ENCODE measurements at places on chromosomes 2 and 18.

DNA sequence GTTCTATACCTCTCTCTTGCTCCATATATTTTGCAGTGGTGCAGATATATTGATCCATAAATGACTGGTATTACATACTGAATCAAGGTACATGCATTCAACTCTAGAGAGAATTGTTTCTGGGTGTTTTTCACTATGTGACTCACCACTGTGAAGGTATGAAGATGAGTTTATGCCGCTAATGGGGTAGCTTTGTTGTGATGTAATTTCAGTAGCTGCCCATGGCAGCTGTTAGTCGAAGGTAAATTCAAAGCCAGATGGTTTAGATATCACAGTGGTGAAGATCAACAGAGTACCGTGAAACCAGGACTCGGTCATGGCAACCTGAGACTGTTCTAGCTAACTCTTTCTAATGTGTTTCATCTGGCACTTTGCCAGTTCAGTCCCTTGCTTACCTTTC is 50.4 kb downstream of the PKP4 start:
- no peak for DNase-seq

DNA sequence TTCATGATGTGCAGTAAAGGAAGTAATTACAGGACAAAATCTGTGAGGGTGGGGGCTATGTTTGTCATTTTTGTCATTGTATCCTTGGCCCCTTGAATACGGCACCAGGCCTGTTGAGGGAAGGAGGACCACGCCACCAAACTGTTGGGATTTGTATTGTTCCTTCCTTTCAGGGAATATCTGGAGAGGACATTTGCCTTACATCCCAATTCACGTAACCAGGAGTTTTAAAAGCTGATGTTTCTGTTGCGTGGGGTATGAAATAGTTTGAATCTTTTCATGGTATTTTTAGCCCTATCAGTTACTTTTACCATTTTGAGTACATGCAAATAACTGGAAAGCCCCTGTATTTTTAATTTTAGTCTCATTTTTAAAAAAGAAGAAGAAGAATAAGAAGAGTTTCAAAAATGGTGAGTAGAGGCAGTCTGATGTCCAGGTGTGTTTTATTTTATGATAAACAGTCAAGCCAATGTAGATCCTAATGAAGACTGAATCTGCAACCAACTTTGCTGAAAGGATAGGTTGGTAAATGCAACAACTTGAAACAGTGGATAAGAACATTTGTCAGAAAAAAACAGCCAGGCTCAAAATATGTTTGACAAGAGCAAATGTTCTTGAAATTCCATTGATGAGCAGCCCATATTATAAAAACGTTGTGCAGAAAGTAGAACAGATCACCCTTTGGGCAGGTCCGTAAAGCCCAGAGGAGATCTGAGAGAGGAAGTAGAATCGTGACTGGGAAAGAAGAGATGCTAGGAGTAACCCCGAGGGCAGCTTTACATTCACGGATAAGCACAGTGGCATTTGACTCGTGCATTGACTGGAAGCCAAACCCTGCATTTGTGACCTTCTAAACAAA is 54.5 kb downstream of the RASGRP3 start:
- DNase-seq, result peak; percentile 44

- no peak for DNase-seq
These were observed 186.5 kb upstream of the HS6ST1 start for GRCh38 chr2:128505150-128505490.

- no peak for DNase-seq
These were observed 141.9 kb upstream of the ID2 start for GRCh38 chr2:8539743-8540551.

GRCh38 chr2:202965810-202966460 is 48.7 kb upstream of the NBEAL1 start:
- peak; percentile 63 for DNase-seq

DNA sequence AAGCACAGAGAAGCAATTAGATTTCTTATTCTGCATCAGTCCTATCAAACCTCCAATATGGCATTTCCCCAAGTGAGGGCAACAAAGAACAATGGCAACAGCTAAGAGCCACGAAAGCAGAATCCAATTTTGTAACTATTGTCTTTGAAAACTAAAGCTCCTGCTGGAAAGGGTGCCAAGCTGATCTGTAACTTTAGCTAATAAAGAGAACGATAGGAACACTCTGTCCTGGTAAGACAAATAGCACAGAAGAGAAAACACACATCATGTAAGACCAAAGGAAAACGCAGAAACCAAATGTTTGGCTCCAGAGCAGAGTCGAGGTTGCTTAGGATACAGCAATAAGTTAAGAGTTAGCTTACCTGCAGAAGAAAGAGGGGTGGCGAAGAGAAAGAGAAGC is 160.5 kb downstream of the STK39 start:
- no peak for DNase-seq

DNA sequence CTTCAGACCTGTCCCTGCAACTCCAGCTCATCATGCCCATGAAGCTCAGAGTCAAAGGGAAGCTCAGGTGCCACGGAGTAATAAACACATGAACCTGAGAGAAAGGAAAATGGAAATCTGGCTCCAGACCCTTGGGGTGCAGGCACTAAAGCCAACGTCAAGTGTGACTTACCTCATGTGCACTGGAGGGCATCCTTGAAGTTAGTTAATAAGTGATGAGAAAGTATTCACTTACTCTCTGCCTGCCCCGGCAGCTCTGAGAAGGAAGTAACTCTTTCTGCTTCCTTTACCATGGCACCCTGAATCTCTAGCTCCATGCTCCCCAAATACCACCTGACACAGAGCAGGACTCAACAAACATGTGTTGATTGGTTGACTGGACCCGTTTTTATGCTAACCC is 21.4 kb upstream of the AGAP1 start:
- no peak for DNase-seq

GRCh38 chr2:86453836-86454235 is 12.7 kb downstream of the KDM3A start:
- peak; percentile 57 for DNase-seq

GRCh38 chr18:79440316-79441110 is 44.8 kb downstream of the NFATC1 start:
- no peak for DNase-seq

- DNase-seq, result no peak
These were observed 357.3 kb downstream of the ZEB2 start for GRCh38 chr2:144162652-144163051.

DNA sequence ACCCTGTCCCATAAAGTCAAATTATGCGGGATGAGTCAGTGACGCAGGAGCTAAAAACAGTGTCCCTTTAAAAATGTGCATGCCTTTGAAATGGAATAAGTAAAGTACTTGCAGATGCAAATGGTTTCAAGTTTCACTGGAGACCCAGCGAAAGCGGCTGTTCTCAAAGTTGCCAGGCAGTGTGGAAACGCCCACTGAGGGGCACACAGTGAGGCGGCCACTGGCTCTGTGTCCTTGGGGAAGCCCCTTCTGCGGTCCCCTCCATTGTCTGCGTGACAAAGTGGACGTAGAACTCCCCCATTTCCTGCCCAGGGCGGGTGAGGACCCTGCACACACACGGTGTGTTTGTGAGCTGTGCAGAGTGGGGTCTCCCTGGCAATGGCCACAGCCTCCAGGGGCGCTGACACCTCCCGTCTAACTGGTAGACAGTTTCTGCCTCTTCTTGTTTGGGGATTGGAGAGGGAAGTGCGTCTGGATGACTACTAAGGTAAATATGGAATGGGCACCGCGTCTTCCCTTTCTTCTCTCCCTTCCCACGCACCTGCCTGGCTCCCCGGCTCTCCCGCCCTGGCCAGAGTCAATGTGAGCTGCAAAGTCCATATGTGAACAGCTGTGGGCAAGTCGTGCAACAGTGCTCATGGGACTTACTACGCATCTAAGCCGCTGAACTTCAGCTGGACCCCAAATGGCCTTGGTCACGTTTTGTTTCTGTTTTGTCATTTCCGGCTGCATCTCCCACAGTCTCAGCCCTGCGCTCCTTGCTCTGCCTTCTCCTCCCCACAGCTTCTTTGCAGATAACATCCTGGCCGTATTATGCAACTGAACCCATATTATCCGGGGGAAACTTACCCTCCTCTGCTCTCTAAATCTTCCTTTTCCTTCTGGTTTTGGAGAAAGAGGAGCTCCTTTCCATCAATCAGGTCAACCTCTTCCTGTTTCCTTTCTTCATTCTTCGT is 33.7 kb upstream of the ZNF516 start:
- peak; percentile 83 for DNase-seq

DNA sequence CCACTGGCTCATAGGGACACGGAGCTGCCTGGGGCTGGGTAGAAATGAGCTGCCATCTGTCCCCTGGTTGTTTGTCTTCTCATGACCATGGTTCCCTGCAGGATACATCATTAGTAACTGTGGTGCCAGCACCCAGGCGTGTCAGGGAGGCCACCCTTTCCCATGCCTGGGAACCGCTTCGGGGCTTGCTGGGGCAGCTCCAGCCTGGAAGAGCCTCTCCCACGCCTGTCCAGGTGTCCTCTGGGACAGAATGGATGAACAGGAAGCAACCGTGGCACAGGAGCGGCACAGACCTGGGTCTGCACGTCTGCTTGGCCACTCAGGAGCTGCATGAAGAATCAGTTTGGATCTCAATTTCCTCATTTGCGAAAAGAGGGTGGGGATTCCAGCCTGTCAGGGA is 34.8 kb downstream of the SDC1 start:
- DNase-seq, result no peak

DNA sequence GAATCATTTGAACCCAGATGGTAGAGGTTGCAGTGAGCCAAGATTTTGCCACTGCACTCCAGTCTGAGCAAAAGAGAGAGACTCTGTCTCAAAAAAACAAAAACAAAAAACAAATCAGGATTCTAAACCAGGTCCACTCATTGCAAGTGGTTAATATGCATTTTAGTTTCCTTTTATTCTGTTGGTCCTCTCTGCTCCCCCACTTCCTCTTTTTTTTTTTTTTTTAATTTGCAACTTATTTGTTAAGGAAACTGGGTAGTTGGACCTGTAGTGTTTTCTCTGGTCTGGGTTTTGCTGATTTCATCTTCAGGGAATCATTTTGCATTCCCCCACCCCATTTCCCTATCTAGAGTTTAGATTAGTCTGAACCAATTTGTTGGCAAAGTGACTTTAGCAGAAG is 14.0 kb downstream of the FER1L5 start:
- DNase-seq, result no peak

- DNase-seq, result peak; percentile 22
These were observed 79.9 kb downstream of the ALK start for GRCh38 chr2:29841386-29842004.

DNA sequence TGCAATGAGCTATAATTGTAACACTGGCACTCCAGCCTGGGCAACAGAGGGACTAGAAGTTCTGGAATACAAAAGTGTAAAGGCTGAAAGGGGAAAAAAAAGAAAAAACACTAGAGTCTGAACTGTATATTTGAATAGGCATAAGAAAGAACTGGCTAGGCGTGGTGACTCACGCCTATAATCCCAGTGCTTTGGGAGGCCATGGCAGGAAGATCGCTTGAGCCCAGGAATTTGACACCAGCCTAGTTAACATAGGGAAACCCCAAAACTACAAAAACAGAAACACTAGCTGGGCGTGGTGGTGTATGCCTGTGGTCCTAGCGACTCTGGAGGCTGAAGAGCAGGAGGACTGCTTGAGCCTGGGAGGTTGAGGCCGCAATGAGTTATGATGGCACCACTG is 70.6 kb downstream of the SAP130 start:
- DNase-seq, result no peak

DNA sequence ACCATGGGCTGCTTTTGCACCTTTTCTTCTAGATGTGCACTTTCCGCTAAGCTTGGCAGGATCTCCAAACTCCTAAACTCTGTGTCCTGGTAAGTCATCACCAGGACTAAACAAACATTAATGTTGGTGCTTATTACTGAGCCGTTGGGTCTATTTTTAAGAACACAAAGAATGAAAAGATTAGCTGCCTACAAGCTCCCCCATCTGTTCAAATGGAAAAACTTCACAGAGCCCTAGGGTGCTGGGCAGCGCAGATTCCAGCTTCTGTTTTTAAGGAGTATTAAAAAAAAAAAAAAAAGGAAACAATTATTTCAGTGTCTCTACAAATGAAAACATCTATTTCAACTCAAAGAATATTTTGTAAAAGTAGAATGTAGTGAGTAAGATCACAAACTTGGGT is 97.8 kb upstream of the AQP4 start:
- no peak for DNase-seq

DNA sequence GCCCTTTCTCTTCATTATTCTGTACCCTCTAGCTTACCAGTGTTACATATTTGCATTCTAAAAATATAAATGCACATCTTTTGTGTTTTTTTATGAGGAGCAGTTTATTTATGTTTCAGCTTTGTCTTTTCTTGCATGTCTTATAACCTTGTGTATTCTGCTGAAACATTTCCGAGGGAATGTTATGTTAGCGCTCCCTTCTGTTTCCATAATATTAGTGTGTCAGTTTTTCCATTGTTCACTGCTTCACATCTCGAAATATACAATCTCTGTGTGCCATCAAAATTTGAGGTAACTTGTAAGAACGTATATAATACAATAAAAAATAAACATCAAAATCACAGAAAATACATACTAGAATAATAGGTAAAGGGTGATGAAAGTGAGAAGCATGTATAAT is 153.3 kb downstream of the PKP4 start:
- no peak for DNase-seq

- DNase-seq, result no peak
These were observed 299.6 kb downstream of the PAX3 start for GRCh38 chr2:221999166-221999565.

DNA sequence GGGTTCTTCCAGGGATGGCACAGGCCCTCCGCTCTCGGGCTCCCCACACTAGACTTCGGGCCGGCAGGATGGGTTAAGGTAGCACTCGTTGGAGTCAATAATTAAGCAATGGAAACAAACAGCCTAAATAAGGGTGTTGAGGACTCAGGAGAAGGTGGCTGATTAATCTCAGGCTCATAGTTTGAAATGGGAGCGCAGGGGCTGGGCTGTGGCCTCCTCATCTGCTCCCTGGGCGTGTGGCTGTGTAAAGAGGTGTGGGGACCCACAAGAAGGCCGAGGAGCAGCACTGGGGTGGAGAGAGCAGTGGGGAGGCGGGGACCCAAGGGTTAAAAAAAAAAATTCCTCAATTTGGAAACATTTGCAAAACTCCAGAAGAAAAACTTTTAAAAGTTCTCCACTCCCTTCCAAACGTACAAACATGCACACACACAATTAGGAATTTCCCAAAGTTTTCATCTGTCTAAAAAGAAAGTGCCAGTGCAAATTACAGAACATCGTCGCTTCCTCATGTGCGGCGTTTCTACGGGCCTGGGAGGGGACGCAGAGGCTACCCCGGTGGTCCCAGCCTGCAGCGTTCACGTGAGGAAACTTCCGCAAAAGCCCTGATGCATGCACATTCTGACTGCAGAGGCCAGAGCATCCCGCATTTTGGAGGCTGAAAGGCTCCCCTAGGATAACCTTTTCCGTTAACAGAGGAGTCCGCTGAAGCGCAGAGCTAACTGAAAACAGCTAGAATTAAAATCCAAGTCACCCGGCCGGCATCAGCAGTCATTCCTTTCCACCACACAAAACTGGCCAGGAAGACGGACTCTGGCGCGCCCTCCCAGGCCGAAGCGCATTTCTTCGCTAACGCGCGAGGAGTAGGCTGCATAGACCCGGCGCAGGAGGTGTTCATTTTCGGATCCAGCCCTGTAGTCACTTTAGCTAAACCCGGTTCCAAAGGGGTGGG is 1.0 kb upstream of the TUBB6 start:
- DNase-seq, result peak; percentile 76
